Inflammatory macrophage treated with lipopolysaccharide for 4 hours (primary cell): ENCODE measurements at places on chromosomes 4 and X.

DNA sequence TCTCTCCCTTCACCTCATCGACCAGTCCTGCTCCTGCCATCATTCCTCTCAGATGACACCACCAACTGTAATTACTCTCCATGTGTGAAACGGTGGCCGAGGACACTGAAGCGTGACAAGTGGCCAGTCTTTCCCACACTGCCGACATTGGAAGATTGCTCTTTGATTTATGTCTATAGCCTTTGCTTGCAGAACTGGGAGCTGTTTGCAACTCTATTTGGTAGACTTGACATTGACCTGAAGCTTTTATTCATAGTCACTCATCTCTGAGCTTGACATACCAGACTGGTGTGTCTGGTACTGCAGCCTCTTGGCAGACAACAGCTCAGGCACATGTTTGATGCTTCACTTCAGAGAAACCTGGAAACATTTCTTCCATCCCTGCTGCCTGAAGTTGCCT, 121.8 kb upstream of the GALNT7 start:
- DNase-seq: no peak

GRCh38 chrX:134688839-134689238, 30.6 kb upstream of the PLAC1 start:
- DNase-seq: no peak

- no peak for DNase-seq
These were observed 24.4 kb downstream of the UGT2A3 start for GRCh38 chr4:68927165-68927564.

GRCh38 chr4:156228676-156229075, 275.0 kb upstream of the CTSO start:
- no peak for DNase-seq

DNA sequence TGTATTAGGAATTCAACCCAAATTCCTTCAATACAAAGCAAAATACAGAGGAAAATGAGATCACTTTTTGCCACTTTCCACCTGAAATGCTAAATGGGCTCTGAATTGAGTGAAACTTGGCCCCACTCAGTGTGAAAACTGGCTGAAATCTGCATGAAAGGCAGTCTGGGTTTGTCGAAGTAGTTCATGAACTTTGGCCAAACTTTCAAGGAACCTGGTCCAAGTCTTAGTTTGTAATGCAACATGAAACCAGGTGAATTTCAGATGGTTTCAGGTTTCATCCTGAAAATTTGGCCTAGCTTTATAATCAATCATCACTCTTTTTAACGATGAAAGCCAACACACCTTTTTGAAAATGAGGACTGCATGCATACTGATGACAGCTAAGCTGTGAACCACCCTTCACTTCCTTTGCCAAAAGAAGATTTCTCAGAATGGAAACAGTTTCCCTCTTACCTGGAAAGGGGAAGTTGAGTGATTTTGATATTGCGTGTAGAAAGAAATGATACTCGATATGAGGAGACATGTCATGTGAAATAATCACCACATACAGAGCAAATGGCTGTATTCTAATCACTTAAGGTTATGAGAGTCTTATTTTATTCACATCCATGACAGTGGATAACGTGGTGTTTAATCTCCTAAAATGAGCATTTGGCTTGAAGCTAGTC, 209.9 kb upstream of the ETNPPL start:
- no peak for DNase-seq

- no peak for DNase-seq
These were observed 5.3 kb downstream of the MTM1 start for GRCh38 chrX:150573702-150574101.

GRCh38 chr4:30802622-30803323, 82.6 kb downstream of the PCDH7 start:
- no peak for DNase-seq

DNA sequence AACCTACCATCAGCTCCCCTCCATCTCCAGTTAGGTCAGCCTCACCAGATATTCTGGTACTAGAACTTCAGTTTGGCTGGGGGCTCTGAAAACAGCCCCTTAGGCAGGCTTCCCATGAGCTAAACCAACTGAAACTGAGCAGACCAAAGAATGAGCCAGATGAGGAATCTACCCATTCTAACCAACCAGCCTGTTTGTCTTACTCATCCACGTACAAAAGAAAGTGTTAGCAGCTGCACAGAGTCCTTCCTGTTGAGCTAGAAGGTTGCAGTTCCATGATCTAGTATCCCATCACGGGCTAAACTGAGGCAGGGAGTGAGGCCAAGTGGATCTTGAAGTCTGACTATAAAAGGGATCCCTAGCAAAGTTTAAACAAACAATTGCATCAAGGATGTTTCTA, 17.5 kb downstream of the MAGEA9B start:
- DNase-seq: no peak

DNA sequence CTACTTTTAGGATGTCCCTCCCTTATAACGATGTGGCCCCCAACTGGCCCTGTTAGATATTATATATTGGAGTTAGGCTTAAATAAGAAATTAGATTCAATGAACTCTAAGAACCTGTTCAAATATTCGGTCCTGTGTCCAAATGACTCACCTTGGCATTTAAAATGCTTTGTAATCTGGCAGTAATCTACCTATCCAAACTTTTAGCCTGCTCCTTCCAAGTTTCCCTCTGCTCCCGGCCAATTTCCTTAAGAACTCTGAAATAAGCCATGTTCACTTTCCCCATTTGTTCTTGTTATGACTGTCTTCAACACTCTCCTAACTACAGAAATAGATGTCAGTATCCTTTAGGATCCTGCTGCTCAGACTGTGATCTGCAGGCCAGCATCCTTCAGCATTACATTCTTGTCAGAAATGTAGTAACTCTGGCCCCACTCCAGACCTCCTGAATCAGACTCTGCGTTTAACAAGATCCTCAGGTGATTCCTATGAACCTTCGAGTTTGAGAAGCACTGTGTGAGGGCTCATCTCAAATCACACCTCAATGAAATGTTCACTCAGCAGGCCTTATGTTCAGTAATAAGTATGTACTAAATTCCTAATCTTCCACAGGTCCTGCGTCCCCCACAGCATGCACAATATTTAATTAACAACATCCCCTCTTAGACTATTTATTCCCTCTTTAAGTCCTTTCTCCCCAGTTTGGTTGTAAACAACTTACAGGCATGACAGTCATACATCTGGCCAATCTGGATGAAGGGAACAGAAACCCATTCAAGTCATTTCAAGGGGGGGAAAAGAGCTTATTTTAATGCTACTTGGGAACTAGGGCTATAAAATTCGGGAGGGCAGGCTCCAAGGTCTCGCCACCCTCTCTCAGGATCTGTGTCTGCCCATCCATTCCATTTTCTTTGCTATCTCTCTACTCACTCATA, 3.0 kb downstream of the ATP8A1 start:
- no peak for DNase-seq

- DNase-seq: no peak
These were observed 5.0 kb downstream of the FUNDC2 start for GRCh38 chrX:155031657-155032056.

- no peak for DNase-seq
These were observed 124.6 kb downstream of the CORIN start for GRCh38 chr4:47713129-47713834.

DNA sequence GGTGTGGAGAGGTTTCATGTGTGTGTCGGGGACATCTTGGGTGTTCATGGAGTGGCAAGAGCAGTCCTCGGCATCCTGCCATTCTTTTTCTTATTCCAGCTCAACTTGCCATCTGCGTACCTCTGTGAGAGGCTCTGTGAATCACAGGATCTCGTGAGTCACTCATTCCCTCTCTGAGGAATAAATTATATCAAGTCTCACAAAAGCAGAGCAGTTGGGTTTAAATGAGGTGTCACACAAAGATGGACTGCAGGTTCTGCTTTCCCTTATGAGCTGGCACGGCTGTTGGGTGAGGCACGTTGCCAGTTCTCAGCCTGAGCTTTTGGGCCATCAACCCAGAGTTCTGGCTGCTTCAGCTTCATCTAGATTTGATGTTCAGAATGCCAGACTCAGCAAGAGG, 6.8 kb upstream of the OCIAD2 start:
- no peak for DNase-seq

- peak; percentile 84 for DNase-seq
These were observed 113.8 kb upstream of the ENPP6 start for GRCh38 chr4:184331268-184331995.

- peak; percentile 72 for DNase-seq
These were observed at the start of gene GPRIN3 for GRCh38 chr4:89307446-89308160. Gene GPRIN3 (minus strand): TSS chr4:89307800. CDS start chr4:89250110, 57,690 bp downstream.
